ENCODE measurements at places on chromosomes 16 and 17. TPM values are rescaled to one million over a fixed set of nuclear protein-coding genes. Genes with fewer than 3 reads are reported as not detected.

Gene SHISA9
- total RNA-seq: 3.6 TPM

Gene SULT1A4
- 10.6 TPM for total RNA-seq

Gene CCL7
- total RNA-seq: not detected

Gene ALDH3A1
- 0.42 TPM for total RNA-seq

Gene NSRP1
- 30.3 TPM for total RNA-seq

Gene C1QTNF8
- not detected for total RNA-seq

Gene SPNS2
- total RNA-seq: 10.0 TPM

DNA sequence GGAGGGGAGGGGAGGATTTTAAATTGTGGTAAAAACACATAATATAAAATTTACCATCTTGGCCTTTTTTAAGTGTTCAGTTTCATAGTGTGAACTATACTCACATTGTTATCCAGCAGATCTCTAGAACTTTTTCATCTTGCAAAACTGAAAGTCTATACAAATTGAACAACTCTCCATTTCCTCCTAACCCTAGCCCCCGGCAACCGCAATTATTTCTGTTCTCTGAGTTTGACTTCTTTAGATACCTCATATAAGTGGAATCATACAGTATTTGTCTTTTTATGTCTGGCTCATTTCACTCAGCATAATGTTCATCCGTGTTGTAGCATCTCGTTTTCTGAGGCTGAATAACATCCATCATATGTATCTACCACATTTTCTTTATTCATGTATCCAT, 30.0 kb upstream of the MRTFB start:
- H3K4me1 ChIP-seq: peaks cover 5% of the 10 kb centered on the region
- H3K36me3 ChIP-seq: no peaks in the 10 kb centered on the region
- no peak overlapping the region for H3K4me3 ChIP-seq
- DNase-seq: no peak
- H3K27me3 ChIP-seq: no peaks in the 10 kb centered on the region

DNA sequence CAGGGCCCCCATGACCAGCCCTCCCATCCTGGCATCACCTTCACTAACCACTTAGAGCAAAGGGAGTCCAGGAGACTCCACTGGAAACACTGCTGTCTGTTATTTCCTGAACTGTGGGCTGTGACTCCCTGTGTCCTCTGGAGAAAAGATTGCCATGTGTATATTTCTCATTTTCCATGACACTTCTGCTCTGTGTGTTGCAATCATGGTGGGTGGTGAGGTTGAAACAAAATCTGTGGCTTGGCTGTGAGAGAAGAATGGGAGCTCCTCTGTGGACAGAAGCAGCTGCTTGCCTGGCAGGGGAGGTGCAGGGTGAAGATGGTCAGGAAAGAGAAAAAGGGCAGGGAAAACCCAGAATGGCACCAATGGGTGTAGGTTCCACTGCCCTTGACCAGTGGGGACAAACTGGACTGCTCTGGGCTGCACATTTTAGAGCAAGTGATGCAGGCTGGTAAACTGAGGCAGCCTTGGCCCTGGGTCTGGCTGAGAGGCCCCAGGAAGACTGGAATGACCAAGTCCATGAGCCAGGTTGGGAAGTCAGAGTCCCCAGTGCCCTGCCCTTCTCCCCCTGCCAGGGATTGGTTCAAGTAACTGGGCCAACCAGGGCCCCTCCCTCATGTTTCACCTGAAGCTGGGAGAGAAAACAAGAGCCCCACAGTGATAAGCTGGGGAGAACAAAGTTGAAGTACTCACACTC, 314.3 kb downstream of the C16orf95 start:
- H3K36me3 ChIP-seq: no peaks in the 10 kb centered on the region
- no peaks in the 10 kb centered on the region for H3K27me3 ChIP-seq
- H3K4me1 ChIP-seq: no peaks in the 10 kb centered on the region
- H3K4me3 ChIP-seq: no peak overlapping the region

GRCh38 chr16:72873044-72873443, 174.9 kb downstream of the ZFHX3 start:
- H3K36me3 ChIP-seq: peaks cover 4% of the 10 kb centered on the region
- H3K27ac ChIP-seq: no peak overlapping the region
- no peak for DNase-seq

DNA sequence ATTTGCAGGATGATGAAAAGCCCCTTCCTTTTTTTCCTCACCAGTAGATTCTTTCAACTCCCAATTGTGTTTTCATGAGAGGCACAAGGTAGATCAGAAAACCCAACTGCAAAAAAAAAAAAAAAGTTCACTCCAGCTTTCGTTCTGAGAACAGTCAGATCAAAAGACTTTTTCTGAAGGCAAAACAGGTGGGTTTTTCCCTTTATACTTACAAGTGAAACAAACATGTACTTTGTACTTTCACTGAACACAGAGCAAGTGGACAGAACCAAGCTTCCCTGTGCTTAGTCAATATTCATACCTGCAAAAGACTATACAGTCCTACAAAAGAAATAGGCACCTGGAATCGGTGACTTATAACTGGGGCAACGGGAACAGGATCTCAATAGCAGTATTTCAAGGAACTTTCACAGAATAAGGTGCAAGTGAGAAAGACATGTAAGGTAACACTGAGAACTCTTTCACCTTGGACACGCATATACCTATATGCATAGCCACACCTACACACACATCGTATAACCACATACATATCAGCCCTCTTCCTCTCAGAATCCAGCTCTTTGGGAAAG, 54.1 kb downstream of the TOX3 start:
- no peak overlapping the region for H3K27ac ChIP-seq
- H3K4me1 ChIP-seq: peaks cover 10% of the 10 kb centered on the region
- no peaks in the 10 kb centered on the region for H3K27me3 ChIP-seq

DNA sequence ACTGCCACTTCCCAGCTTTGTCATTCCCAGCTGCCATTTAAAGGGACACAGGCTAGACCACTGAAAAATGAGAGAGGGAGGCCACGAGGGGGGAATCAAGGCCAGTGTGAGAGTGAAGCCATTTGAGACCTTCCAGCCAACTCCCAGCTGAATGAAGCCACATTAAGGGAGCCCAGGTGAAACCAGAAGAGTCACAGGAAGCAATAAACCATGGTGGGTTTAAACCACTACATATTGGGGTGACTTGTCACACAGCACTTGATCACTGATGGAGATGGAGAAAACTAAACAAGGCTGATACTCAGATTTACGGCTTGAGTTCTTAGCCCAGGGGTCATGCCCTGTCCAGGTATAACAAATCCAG, 2.8 kb upstream of the NUBP1 start:
- H3K27ac ChIP-seq: no peak overlapping the region
- no peaks in the 10 kb centered on the region for H3K27me3 ChIP-seq
- no peak for DNase-seq
- no peak overlapping the region for H3K4me3 ChIP-seq
- H3K36me3 ChIP-seq: no peaks in the 10 kb centered on the region

GRCh38 chr17:50280801-50281441, 6.7 kb downstream of the TMEM92 start:
- DNase-seq: no peak
- H3K36me3 ChIP-seq: no peaks in the 10 kb centered on the region
- H3K4me1 ChIP-seq: peaks cover 3% of the 10 kb centered on the region

GRCh38 chr16:12416136-12416787, 387.4 kb downstream of the CPPED1 start:
- no peak overlapping the region for H3K27ac ChIP-seq
- no peaks in the 10 kb centered on the region for H3K27me3 ChIP-seq
- H3K4me3 ChIP-seq: no peak overlapping the region
- peaks cover 4% of the 10 kb centered on the region for H3K36me3 ChIP-seq
- no peaks in the 10 kb centered on the region for H3K4me1 ChIP-seq

DNA sequence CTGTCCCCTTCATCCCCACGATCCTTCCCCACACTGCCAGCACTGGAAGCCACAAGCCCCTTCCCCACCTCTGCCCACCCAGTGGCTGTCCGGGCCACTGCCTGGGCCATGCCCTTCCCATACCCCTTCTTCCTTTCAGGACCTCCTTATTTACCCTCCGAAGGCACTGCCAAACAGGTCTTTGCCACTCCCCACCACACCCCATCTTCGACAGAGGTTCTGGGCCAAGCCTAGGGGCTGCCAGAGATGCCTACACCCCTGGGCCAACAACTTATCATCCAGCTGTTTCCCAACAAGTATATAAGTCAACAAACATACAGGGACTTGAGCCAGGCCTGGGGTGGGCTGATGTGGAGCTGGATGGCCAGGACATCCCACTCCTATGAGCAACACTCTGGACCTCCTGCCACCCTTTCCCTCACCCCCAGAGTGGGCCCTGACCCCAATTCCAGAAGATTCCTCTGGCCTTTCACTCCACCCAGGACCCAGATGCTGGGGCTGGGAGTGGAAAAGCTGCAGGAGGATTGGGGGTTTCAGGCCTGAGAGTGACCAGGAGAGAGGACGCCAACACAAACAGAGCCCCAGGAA, 1.5 kb upstream of the PPP1R1B start:
- peaks cover 20% of the 10 kb centered on the region for H3K27me3 ChIP-seq
- H3K4me1 ChIP-seq: peaks cover 32% of the 10 kb centered on the region
- no peak overlapping the region for H3K27ac ChIP-seq
